Astrocyte of the cerebellum (primary cell): ENCODE measurements at places on chromosomes 2 and 18.
A peak's percentile ranks its signal among the peaks of the same experiment; 100 is the strongest.

DNA sequence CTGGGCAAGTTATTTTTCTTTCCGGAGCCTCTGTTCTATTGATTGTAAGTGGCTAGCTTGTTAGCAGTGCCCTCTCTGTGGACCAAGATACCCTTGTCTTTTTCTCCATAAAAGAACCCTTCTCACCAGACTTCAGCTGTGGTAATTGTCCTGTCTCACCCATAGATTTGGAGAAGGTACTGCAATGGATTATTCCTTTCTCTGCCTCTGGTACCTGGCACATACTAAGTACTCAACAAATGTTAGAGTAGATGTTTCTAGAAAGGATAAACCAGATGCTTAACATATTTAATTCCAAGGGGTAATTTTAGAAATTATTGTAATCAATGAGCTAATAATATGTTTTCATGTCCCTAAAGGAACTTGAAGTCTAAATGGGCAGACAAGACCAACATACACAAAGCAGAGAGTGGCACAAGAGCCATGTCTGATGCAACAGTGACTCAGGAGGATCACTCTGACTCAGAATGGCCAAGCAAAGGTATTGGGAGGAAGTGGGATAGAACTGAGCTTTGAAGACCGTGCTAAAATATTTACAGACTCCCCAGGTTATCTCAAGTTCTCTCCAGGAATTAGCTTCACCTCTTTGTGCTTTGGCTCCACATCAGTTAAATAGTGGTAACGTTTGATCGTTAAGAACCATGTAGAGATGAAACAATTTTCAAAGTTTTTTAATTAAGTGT lies 129.7 kb upstream of the OSR1 start:
- DNase-seq: no peak

GRCh38 chr2:202221873-202222272 lies 16.5 kb downstream of the SUMO1 start:
- DNase-seq: no peak

DNA sequence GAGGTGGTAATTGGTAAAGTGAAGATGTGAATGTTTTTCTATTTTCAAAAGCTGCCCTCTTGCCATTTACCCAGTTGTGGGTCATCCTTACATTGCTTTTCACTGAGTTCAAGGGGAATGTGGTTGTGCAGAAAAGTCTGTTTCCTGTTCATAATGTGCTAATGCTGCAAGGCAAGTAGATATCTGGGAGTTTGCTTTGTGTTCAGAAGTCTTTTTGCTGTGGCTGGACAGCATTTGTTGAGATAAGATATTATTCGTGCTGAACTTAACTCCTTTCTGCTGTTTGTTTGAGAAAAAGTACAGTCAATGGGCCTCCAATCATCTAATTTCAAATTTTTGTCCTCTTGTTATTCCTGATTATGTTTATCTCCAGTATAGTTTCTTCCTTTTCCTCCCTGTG lies 263.2 kb downstream of the LTBP1 start:
- no peak for DNase-seq

GRCh38 chr2:54704688-54705605 lies 18.5 kb upstream of the EML6 start:
- peak; percentile 62 for DNase-seq

DNA sequence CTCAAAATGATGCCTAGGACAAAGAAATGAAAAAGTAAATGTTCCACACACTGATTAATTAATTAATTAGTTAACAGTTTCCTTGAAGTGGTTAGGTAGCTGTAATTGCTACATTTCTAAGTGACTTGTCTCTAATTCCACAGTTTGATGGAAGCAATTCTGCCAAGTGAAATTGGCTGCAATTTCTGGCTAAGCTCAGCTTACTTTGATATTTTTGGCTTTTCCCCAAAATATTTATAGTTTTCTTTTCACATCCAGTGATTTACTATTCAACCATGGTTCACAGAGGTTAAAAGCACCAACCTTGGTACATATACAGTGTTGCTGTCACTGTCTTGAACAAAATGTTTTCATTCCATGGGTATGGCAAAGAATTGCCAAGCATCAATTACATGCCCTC lies 459.5 kb upstream of the CDH20 start:
- DNase-seq: peak; percentile 53

DNA sequence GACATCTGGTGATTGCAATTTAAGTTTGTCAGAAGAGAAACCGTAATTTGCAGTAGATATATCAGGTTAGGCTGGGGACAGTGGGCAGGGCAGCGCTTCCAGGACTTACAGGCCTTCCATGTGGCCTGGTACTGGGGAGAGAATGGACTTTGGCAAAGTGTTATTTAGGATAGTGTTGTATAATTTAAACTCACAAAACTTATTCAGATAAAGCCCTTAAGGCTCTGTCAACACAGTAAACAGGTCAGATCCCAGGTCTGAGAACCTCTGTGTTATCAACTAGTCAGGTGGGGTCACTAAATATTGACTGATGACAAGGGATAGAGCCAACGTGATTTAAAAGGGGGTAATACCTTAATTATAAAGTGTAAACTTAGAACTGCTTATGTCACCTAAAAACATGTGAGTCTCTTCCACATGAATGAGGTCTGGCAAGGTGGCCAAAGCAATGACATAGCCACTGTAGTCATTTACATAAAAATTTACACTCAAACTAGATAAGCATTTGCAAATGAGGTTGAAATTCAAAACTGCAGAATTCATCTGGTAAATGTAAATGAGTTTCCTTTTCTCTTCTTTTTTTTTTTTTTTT lies 80.2 kb upstream of the DNMT3A start:
- no peak for DNase-seq

GRCh38 chr2:193103064-193103463 lies 908.3 kb upstream of the TMEFF2 start:
- no peak for DNase-seq

DNA sequence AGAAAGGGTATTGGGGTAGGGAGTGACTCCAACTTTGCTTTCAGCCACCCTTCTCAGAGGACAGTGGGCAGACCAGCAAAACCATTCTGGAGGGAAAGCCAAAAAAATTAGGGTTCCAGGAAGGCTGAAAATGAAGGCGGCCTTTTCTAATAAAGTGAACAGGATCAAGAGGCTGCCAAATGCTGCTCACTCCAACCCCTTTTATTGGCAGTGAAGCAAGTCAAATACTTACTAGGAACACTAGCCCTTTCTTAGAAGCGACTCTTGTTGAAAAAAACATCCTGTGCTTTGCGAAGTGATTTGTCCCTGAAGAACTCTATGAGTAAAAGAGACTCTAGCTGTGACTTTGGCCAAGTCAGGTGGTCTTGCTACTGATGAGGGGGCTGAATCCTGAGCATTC lies 83.6 kb upstream of the CYP1B1 start:
- DNase-seq: no peak

DNA sequence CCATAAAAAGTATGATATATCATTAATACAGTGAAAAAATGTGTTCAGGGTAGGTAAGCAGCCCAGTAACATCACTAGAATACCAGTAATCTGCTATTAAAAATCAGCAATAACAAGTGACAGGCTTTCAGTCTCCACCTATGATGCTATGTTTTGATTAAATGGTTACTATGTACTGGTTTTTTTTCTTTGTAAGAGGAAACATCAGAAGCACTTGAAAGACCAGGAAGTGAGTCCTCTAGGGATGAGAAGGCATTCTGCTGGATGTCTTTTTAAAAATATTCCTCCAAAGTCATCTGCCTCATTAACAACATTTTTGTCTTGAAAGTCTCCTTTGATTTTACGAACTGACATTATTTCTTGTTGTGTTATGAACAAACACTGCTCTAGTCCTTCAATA lies 136.0 kb upstream of the FAM98A start:
- no peak for DNase-seq

DNA sequence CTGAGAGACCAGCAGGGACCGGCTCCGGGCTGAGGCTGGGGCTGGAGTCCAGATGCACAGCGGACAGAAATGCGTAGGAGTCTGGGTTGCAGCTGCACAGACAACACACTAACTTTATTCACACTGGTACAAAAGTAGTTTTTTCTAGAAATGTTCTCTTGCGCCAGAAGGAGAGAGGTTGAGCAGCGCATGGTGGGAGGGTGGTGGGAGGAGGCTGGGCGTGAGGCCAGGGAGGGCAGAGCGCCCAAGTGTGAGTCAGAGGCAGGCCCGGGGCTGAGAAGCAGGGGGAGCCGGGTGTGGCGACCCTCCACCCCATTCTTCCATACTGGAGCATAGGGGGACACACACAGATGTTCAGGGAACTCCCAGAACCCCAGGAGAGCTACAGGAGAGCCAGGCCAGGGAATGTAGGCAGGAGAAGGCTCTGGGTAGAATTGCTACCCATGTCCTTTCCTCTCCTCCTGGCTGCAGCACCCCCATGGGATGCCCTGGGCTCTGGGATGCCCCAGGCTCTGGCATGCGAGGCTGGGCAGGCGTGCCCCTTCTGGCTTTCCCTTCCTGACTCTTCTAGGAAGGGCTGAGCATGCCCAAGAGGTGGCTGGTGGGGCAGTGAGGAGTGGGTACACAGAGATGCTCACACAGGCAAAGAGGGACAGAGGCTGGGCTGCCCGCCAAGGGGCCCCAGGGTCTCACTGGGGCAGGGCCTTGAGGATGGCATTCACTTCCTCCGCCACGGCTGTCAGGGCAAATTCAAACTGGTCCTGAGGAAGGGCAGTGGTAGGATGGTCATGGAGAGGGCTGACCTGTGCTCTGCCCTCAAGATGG lies 10.6 kb downstream of the DNAJB2 start:
- peak; percentile 60 for DNase-seq

GRCh38 chr2:241130316-241130715 lies 19.0 kb downstream of the PASK start:
- DNase-seq: no peak

DNA sequence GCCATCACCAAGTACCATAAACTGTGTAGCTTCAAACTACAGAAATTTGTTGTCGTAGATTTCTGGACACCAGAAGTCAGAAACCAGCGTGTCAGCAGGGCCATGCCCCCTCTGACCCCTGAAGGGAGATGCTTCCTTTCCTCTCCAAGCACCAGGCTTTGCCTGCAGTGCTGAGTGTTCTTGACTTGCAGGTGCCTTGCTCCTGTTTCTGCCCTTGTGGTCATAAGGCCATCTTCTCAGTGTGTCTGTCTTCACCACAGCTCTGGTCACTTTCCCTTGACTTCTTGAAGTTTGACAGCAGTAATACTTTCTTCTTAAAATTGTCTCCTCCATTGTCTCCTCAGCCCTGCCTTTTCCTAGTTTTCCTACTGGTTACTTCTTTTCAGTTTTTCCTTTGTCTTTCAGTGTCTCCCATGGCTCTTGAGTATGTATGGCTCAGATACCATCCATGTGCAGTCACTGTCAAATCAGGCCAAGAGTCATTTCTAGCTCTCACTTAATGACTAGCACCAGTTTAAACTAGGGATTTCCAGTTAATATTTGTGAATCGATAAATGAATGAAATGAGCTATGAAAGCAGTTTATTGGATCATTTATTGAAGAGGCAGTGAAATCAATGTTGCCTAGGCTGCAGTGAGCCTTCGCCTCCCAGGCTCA lies 91.2 kb upstream of the RANBP2 start:
- DNase-seq: no peak

GRCh38 chr2:240913810-240914644 lies 7.9 kb downstream of the CROCC2 start:
- DNase-seq: peak; percentile 63

- DNase-seq: no peak
These were observed 163.6 kb upstream of the ZNF516 start for GRCh38 chr18:76658627-76659026.

GRCh38 chr2:190328573-190329147 lies 9.0 kb upstream of the HIBCH start:
- no peak for DNase-seq

GRCh38 chr2:943821-944220 lies 6.8 kb upstream of the SNTG2 start:
- no peak for DNase-seq

- no peak for DNase-seq
These were observed 634.9 kb upstream of the PIK3C3 start for GRCh38 chr18:41320100-41320499.
